CD4-positive, CD25-positive, alpha-beta regulatory T cell (primary cell): ENCODE measurements at places on chromosomes 7 and 10. TPM values are rescaled to one million over a fixed set of nuclear protein-coding genes. Genes with fewer than 3 reads are reported as not detected.
A peak's percentile ranks its signal among the peaks of the same experiment; 100 is the strongest.

TMEM130 gene
- not detected for total RNA-seq

MMP21 gene
- total RNA-seq, result 0.59 TPM

ADRB1 gene
- total RNA-seq, result 0.17 TPM

GIMAP2 gene
- 95.1 TPM for total RNA-seq

MRC1 gene
- 0.37 TPM for total RNA-seq

NPFFR1 gene
- not detected for total RNA-seq

EPO gene
- total RNA-seq, result not detected

MORN4 gene
- total RNA-seq, result 0.44 TPM

CPVL gene
- 0.96 TPM for total RNA-seq

NACAD gene
- 0.07 TPM for total RNA-seq

FZD1 gene
- total RNA-seq, result 0.10 TPM

GRCh38 chr7:87398446-87398845 is 53.0 kb downstream of the CROT start:
- H3K4me1 ChIP-seq, result no peaks in the 10 kb centered on the region
- H3K4me3 ChIP-seq, result no peak overlapping the region
- peaks cover 4% of the 10 kb centered on the region for H3K36me3 ChIP-seq
- no peak for DNase-seq
- H3K27ac ChIP-seq, result no peak overlapping the region

DNA sequence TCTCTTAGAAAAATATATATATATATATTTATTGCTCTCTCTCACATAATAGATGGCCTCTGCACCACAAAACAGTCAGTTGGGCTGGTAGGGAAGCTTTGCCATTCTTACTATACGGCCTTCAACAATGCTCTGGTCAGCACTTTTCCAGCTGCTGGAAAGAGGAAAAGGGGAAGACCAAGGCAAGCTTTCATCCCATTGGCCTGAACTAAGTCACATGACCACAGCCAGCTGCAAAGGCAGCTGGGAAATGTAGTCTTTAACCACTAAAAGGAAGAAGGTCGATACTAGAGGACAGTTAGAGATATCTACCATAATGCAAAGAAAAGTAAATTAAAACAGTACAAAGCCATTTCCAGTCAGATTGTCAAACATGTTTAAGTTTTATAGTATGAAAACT is 58.4 kb upstream of the MACROH2A2 start:
- DNase-seq, result no peak
- H3K4me1 ChIP-seq, result no peaks in the 10 kb centered on the region
- H3K36me3 ChIP-seq, result no peaks in the 10 kb centered on the region
- H3K4me3 ChIP-seq, result no peak overlapping the region
- H3K27me3 ChIP-seq, result peaks cover 3% of the 10 kb centered on the region

DNA sequence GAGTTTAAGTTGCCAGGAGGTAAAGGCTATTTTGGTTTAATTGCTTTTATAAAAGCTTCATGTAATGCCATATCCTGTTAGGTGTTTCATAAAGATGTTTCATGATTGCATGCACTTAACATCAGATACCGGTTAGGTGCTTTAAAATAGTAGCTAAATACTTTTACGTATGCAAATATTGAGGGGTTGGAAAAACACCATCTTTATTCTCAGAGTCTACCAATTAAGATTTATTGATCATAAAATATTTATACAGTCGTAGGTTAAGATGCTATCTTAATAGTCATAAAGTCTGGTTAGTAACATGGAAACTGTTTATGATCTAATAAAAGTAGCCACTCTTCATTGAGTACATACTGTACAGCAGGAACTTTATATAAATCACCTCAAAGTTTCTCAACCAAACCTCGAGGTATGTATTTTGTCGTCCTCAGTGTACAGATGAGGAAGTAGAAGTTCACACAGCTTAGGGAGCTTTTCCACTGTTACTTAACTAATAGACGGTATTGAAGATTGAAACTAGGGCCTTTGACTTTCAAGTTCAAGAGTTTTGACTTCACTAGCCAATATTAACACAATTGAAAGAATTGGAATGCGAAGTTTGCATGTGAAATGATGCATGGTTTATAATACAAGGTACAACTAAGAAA is 897.1 kb downstream of the GATA3 start:
- peak overlapping the region; percentile 42 for H3K4me3 ChIP-seq
- H3K27me3 ChIP-seq, result no peaks in the 10 kb centered on the region
- no peak for DNase-seq
- no peak overlapping the region for H3K27ac ChIP-seq
- H3K36me3 ChIP-seq, result no peaks in the 10 kb centered on the region
- H3K4me1 ChIP-seq, result no peaks in the 10 kb centered on the region

- H3K36me3 ChIP-seq, result no peaks in the 10 kb centered on the region
- H3K27ac ChIP-seq, result no peak overlapping the region
- no peaks in the 10 kb centered on the region for H3K4me1 ChIP-seq
- peak; percentile 14 for DNase-seq
- H3K4me3 ChIP-seq, result no peak overlapping the region
- H3K27me3 ChIP-seq, result no peaks in the 10 kb centered on the region
Observed at GRCh38 chr7:31373337-31374289, 33.1 kb upstream of the NEUROD6 start.

DNA sequence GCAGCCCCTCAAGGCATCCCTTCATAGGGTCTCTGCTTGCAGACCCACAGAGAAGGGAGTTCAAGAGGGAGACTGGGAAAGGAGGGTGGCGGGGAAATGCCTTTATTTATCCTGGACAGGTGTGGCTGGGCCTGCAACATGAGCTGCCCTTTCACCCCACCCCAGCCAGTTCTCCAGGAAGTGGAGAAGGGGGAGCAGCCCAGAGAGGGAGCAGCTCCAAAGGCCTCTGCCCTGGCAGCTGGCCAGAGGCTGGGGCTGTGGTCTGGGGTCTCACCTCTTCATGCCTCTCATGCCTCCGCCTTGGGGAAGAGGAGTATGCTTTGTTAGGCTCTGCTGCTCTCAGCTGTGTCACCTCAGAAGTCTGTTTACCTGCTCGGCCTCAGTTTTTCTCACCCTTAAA is 3.1 kb downstream of the LDB3 start:
- no peaks in the 10 kb centered on the region for H3K4me1 ChIP-seq
- H3K36me3 ChIP-seq, result no peaks in the 10 kb centered on the region
- H3K27me3 ChIP-seq, result no peaks in the 10 kb centered on the region
- no peak overlapping the region for H3K4me3 ChIP-seq
- DNase-seq, result no peak
- H3K27ac ChIP-seq, result no peak overlapping the region

DNA sequence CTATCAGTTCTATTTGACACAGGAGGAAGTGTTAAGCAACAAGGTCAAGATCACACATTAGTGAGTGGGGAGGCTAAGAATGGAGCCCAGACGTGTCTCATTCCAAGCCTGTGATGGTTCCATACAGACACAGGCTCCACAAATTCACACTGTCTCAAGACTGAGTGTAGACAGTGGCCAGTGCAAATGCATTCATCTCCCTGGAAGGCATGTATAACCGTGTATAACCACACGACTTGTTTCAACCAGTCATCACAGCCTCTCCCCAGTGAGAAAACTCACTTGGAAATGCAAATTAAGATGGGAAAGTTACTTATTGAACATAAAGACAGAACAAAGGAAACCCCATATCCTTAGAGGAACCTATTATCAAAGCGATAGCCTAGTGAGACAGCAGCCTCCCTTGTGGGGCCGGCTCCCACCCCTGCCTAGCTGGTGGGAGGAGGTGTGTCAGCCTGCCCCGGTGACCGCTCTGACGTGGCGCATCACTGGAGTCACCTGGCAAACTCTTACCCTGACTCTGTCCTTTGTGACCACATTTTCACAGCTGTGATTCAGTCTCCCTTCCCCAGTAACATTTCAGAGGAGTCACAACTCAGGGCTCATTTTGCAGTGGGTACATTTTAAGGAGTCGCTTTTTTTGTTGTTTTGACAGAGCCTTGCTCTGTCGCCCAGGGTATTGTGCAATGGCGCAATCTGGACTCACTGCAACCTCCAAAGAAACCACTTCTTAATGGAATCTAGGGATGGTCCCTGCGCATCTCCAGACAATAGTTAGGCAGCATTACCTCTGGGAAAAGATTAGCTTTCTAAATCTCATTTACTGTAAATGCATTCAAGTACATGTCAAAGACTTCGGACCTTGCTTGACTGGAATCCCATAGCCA is 126.6 kb upstream of the PARD3 start:
- no peak overlapping the region for H3K27ac ChIP-seq
- no peaks in the 10 kb centered on the region for H3K4me1 ChIP-seq

- no peaks in the 10 kb centered on the region for H3K36me3 ChIP-seq
- DNase-seq, result no peak
Observed at GRCh38 chr7:128215281-128215680, 25.8 kb upstream of the LEP start.

- H3K27ac ChIP-seq, result no peak overlapping the region
- H3K4me1 ChIP-seq, result peaks cover 6% of the 10 kb centered on the region
- H3K36me3 ChIP-seq, result no peaks in the 10 kb centered on the region
Observed at GRCh38 chr7:65448816-65449504, 75.3 kb downstream of the ZNF92 start.

GRCh38 chr7:1579481-1580421 is 9.9 kb upstream of the PSMG3 start:
- peaks cover 5% of the 10 kb centered on the region for H3K4me1 ChIP-seq
- H3K4me3 ChIP-seq, result no peak overlapping the region
- DNase-seq, result peak; percentile 57
- H3K27ac ChIP-seq, result no peak overlapping the region
- H3K36me3 ChIP-seq, result no peaks in the 10 kb centered on the region

DNA sequence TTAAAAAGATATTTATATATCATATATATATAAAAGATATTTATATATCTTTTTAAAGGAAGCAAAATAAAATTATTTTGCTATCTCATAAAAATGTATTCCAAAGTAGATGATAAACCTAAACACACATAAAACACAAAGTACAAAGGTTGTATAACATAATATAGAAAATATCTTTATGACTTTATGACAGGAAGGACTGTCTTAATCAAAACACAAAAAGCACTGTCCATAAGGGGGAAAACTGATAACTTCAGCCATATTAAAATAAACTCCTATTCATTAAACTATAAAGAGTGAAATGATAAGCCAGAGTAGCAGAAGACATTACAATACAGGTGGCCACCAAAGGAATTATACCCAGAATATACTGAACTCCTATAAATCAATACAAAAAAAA is 34.8 kb downstream of the KDM7A start:
- H3K36me3 ChIP-seq, result peaks cover 13% of the 10 kb centered on the region
- no peaks in the 10 kb centered on the region for H3K4me1 ChIP-seq
- H3K27ac ChIP-seq, result no peak overlapping the region
- no peak for DNase-seq
- H3K27me3 ChIP-seq, result no peaks in the 10 kb centered on the region
